Calu3 (cell line): ENCODE measurements at places on chromosomes 2 and 18. TPM values are rescaled to one million over a fixed set of nuclear protein-coding genes. Genes with fewer than 3 reads are reported as not detected.

GRCh38 chr2:70374616-70375015 lies 72.7 kb upstream of the FAM136A start:
- no peak for DNase-seq

DNA sequence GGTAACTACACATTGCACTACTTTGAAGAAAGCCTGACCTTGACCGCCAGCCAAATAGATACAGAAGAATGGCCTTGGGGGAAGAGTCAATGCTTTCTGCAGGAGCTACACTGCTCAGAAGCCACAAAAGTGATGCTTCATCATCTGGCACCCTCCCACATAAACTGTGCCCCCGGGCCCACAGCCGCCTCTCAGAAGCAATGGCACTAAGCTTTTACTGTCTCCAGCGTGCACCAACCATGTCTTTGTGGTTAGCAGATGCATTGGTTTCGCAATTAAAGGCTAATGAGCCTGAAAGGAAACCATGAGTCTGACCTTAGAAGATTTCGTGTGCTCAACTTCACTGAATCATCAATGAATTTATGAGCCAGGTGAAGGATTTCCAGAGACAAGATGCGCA lies 209.4 kb upstream of the TRIB2 start:
- DNase-seq: no peak

GRCh38 chr2:113174376-113174750 lies 592 bp downstream of the PSD4 start:
- no peak for DNase-seq

PCARE gene
- total RNA-seq: not detected in 2 replicates

FMNL2 gene
- total RNA-seq: 42.9 and 46.5 TPM in 2 replicates

DUSP19 gene
- total RNA-seq: 1.6 and 2.7 TPM in 2 replicates

SPC25 gene
- total RNA-seq: 60.2 and 77.0 TPM in 2 replicates

SCYGR4 gene
- total RNA-seq: 0.22 TPM in 1 of 2 replicates, not detected in the other
